ENCODE measurements at places on chromosomes 3 and 15.

DNA sequence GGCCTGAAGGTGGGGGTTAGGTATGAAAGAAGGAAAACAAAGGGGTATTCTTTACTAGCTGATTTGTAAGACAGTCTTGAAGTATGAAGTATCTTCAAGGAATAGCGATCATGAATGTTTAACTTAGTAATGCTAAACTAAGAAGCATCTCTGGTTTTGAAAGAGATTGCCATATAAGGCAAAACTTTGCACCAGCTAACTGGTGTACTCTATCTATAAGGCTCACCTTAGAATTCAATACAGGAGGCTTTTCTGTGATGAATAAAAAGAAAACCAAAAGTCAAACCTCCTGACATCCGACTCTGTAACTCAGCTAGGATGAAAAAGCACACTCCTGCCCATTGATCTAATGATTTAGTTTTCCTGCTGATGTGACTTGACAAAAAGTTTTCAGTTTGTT lies 54.7 kb downstream of the FOXP1 start:
- no peak for DNase-seq

DNA sequence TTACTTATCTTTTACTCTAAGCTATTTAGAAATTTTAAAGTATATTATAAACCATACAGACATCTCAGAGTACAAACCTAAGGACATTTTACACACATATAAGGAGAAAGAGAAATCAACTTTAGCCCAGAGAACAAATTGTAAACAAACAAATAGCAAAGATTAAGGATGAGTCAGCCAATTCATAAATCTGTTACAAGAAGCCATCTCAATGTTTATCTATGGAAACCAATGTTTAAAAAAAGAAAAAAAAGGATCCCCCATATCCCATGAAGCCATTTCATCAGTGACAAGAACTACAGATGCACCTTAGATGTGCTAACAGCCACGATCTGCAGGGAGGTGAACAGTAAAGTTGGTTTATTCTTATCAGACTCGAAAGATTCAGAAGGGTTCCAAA lies 437.1 kb downstream of the SHQ1 start:
- DNase-seq, result no peak

DNA sequence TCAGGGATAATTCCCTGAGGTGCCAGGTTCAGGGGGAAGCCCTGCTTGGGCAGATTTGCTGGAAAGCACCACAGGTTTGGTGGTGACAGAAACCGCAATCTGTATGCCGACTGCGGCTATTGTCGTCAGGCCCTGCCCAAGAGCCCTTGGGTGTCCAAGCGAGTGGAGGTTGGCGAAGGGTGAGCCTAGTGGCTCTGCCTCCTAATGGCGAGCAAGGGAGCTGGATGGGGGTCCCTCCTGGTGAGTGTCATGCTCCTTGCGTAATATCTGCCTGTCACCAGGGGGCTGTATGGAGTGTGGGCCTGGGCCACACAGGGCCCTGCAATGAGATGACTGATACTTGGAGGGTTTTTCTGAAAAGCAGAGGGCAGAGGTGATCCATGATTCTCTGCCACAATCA lies 101.6 kb downstream of the EPHB1 start:
- no peak for DNase-seq

- DNase-seq, result no peak
These were observed at the start of gene CIDEC for GRCh38 chr3:9879830-9880549. CIDEC (minus strand) TSS chr3:9880253; CDS start chr3:9878486, 1,767 bp downstream.

- DNase-seq, result no peak
These were observed 19.7 kb downstream of the TM4SF4 start for GRCh38 chr3:149494022-149494758.

GRCh38 chr3:129890125-129890524 lies 3.4 kb downstream of the TMCC1 start:
- no peak for DNase-seq

DNA sequence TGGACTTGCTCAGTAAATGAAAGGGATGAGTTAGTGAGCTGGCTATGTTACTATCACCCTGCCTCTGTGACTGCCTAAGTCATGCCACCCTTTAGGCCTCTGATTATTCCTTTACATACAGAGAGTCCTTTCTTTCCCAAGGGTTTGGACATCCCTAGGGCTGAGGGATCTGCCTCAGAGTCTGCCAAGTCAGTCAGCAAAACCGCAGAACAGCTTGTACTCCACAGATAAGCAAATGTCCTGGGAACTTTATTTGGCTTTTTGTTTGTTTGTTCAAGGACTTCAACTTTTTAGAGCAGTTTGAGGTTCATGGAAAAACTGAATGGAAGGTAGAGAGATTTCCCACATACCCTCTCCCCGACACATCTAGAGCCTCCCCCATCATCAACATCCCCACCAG lies 82.6 kb upstream of the TRIM42 start:
- DNase-seq, result no peak

- peak; percentile 56 for DNase-seq
These were observed 28.9 kb downstream of the FBXW12 start for GRCh38 chr3:48400824-48401433.

DNA sequence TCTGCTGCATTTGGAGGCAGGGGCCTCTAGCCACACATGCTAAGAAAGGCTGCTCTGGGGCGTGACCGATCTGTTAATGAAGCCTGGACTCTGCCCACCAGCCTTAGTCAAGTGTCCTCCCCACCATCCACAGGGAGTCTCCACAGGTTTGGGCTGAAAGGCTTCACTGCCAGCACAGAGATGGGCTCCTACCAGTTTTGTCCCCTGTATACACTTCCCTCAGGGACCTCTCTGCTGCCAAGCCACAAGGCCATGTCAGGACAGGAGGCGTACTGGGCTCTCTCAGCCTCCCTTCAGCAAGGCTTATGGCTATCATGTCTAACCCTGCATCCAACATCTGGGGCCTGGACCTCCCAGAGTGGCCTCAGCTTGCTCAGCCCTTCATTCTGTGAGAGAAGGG lies 23.5 kb downstream of the KIF9 start:
- DNase-seq, result no peak

DNA sequence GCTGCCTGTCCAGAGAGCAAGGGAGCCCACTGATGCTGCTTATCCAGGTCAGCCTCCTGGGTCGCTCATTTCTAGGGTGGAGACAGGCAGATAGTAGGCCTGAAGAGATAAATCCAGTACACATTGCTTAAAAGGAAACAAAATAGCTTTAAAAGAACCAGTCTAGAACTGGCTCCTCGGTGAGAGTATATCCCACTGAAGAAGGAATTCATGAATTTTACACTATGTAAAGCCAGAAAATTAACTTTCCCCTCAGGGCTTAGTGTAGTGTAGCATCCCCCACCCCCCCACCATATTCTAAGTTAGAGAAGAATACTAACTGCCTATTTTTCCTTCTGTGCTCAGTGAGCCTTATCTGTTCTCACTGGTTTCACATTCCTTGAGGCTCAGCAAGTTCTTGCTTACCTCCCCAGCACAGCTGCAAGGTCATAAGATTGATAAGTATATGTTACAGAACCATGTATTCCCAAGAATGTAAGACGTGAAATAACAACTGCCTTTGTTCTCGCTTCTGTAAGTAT lies 30.5 kb upstream of the NOX5 start:
- no peak for DNase-seq

DNA sequence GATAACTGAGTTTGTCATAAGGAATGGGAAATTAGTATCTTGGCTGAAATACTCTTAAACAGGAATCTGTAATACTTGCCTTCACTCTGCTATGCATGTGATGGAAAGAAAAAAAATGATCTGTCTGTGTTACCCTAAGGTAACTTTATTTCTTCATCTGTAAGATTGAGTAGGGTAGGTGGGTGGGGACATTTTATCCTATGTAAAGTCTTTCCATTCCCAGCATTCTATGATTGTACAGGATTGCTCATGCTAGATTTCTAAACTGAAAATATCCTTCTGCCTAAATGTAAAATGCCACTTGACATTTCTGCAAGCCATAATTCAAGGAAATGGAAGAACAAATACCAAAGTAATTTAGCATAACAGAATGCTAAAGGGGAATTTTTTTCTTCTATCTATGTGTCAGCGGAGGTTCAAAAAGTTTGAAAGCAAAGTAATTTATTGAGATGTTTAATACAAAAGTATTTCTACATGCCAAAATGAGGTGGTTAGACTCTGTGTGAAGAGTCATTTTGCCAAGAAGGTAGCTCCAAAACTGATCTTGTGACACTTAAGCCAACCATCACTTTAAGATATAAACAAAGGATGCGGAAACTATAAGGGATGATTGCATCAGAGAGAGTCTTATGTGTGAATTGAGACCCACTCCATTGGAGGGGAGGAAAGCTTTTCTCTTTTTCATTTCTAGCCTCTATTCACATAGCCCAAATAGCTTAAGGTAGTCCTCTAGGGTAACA lies 46.6 kb upstream of the SERPINI2 start:
- DNase-seq, result no peak

DNA sequence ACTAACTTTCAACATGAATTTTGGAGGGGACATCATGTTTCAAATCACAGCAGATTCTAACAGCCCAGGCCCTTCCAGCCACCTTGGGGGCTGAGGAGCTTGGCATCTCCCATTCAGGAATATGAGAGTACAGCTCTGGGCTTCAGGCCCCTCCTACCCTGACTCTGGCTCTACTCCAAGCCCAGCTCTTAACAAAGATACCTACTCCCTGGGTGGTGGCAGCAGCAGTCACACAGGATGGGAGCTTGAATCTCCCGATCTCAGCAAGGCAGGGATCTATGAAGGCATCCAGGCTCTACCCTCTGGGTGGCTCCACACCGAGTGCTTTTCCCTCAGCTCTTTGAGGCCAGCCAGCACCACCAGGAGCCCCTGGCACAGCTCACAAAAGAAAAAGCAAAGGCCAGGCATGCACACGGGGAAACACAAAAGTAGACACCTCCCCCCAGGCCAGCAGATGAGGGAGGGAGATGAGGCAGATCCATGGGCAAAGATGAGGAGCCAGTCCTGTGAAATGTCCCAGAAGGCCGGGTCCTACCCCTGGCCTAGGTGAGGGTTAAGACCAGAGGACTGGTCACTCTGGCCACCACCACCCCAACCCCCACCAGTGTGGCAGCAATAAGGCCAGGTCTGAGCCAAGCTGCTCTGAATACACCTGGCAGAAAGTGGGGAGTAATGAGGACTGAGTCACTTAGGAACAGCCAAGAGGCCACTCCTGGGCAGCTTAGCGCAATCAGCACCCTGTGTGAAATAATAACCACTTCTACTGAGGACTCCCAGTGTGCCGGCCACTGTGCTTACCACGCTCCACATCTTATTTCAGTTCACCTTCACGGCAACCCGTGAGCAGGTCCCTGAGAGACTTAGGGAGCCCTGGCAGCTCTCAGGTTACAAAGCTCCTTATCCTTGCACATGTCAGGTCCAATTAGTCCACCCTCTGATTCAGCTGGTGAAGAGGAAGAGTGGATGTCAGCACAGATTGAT lies 24.3 kb downstream of the PLA2G4F start:
- DNase-seq, result no peak

DNA sequence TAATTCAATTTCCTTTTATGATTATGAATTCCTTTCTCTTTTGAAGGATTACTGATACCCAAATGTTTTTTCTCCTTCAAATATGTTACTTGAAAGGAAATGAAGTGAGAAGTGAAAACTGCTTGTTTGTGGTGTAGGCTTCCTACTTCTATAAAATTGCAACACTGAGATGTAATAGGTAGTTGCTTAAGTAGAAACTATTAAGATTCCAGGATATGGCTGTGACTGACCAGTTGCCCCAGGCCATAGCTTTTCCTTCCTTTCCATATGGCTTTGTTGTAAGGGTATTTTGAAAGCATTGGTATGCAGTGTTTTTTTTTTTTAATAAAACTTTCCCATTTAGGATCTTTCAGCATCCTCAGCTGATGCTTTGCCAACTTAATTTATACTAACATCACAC lies 28.5 kb downstream of the DNAJC13 start:
- DNase-seq, result no peak

DNA sequence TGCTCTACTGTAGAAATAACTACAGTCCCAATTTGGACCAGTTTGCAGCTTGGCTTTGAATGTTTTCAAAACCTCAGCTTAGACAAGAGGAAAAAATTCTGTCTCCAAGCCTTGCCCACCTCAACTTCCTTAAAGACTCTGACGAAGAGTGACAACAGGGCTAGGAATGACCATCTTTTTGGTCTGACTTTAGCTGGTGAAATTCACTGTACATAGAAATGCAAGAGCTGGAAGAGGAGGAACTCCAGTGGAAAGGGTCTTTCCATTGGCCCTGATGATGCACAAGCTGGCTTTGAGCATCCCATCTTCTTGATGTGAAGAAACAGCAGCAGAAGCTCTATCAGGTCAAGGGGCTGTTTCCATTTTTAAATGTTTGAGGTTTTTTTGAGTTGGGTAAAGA lies 22.7 kb upstream of the SH3BP5 start:
- DNase-seq, result no peak

- no peak for DNase-seq
These were observed 124.6 kb upstream of the KCNAB1 start for GRCh38 chr3:155995525-155996370.

- DNase-seq, result no peak
These were observed 86.6 kb upstream of the AGBL1 start for GRCh38 chr15:85993116-85993515.

- no peak for DNase-seq
These were observed 481.4 kb upstream of the CFAP20DC start for GRCh38 chr3:59531066-59531745.

DNA sequence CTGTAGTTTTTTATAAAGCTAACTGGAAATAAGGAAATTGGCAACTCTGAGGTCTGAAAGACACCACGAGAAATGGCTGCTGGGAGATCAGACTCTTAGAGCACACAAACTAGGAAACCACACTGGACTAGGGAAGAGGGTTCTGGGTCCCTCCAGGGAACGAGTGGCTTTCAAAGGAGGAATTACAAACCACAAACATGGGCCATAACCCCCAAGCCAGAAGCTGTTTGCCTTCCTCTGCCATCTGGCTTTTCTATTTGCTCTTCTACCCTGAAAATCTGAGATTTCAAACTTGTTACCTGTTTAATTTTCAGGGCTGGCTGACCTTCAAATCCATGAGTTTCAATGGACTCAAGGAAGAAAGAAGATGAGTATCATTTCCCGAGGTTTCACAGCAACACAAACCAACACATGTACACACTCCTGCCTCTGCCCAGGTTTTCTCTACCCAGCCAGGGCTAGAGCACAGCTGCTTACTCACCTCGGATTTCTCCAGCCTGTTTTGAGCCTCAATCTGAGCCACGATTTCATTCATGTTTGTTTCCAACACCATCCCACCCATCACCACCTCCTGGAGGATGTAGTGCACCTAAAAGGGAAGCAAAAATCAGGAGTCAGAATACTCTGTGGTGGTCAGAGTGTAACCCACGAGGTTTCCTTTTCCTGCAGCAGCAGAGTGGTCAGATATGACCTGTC lies 22.6 kb upstream of the ANPEP start:
- no peak for DNase-seq
